ENCODE measurements at places on chromosomes 16 and 17.

DNA sequence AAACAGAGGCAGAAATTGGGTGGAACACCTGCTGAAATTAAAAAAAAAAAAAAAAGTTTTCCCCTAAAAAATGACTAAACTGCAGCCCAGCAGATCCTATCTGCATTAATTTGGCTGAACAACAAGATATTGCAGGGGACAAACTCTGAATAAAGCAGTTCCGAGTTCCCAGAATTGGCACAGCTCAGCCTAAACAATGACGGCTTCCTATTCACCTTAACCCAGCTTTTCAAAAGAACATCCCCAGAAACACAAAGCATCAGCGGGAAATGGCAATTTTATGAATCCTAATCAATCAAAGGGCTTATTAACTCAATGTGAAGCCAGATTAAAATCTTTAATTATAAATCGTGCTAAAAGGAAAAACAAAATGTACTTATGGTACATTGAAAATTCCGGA, 497.8 kb upstream of the ZFHX3 start:
- no peak for DNase-seq

DNA sequence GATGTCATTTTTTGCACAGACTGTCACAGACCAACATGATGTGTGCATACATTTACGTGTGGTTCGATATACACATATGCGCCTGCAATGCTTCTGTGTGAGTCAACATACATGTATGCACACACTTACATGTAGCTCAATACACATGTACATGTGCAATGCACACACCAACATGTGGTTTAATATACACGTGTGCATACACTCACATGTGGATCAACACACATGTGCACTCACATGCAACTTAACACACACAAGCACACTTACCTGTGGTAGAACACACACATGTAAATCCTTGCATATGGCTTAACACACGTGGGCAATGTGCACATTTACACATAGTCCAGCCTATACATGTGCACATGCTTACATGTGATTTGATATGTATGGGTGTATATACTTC, 97.5 kb downstream of the CYLD start:
- DNase-seq, result no peak

- no peak for DNase-seq
These were observed 198.7 kb downstream of the RBFOX3 start for GRCh38 chr17:79412110-79412509.

GRCh38 chr17:9729034-9729650, 62.2 kb downstream of the DHRS7C start:
- DNase-seq, result peak; percentile 69

DNA sequence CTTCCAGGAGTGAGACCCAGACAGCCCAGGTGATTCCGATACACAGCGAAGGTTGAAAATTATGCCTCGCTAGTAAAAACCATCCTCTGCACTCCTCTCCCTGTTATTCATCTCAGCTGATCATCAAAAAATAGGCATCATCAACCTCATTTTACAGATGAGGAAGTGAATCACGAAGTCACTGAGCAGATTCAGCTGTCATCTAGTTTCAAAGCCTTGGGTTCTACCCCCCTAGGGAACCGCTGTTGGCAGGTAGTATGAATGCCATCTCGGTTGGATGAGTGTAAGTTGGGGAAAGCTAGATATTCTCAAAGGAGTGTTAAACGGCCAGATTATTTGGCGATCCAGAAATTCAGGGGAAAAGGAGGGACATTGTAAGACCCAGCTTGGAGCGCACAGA, 2.0 kb downstream of the CRYM start:
- no peak for DNase-seq

DNA sequence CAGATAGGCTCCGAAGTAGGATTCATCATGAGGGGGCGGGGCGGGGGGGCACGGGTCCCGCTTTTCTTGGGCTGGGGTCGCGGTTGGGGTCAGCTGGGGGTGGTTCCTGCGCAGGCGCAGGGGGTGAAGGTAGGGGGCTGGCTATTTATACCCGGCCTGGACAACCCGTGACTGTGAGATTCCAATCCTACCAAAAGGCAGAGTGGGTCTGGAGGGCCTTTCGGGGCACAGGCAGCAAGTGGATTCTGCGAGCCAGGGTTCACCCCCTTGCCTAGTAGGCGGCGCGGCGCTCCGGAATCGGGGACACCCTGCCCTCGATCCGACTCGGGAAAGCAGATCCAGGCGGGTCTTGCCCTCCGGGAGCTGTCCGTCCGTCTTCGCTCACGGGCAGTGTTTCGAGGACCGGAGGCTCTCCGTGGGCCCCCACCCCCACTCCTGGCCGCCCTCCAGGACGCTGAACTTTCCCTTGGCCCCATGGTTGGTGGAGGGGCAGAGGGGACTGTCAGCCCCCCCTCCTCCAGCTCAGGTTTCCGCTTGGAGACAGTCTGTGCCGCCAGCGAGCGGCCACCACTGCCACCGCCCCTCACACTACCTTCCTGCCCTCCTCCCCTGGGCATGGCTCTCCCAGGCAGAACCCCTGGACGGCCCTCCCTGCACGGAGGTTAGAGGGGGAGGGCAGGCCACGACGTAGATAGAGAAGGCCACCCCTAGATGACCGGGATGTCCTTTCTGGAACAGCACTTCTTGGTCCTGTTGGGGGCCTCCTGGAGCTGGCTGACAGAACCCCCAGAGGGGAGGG, 634 bp downstream of the SLC2A4 start:
- no peak for DNase-seq

DNA sequence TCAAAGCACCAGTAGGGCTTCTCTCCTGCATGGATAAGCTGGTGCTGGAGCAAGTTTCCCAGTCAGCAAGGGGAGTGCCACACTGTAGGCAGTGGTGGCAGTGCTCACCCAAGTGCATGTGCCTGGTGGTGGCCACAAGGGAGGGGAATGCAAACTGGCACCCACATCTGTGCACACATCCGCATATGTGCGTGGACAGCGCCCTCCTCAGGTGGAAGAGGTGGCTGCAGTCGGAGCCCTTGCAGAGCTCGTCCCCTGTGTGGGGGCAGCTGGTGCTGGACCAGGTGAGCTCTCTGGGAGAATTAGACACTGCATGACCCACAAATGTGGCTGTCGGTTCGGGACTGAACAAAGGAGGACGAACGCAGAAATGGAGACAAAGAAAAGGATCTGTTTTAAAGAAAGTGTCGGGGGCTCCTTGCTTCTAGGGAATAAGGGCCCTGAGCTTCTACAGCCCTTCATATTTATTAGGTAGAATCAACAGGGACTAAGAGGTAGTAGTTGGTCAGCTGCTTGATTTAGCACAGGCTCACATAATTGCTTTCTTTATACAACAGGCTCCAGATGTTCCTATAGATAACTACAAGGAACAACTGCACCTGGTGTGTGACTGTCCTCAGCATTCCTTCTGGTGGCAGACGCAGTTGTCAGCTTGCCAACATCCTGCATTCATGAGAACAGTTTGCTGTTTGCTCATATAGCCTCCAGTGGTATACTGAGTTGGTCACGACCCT, 5.3 kb upstream of the ZNF689 start:
- DNase-seq, result peak; percentile 86

GRCh38 chr16:79215289-79215688, 385.2 kb downstream of the MAF start:
- DNase-seq, result no peak

DNA sequence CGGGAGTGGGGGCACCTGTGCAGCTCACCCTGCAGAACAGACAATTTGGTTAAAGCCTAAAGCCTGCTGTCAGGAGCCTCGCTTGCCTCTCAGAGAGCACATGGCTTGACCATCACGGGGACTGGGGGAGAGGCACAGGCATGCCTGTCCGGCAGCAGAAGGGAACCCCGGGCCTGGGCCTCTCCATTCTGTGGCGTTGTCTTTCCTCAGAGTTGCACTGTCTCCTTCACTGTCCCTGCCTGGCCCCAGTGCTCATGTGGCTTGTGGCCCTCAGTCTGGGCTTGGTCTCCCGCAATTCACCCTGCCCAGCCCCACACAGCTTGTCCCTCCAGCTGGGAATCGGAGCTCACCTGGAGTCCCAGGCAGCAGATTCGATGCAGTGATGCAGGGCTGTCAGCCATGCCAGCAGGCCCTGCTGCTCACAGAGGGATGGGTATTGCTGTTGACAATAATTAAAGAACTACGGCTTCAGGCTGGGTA, 189.9 kb downstream of the SEC14L1 start:
- DNase-seq, result no peak

GRCh38 chr17:72005332-72006163, 115.3 kb upstream of the SOX9 start:
- no peak for DNase-seq

- DNase-seq, result no peak
These were observed 9.2 kb downstream of the HERPUD1 start for GRCh38 chr16:56941092-56941491.

DNA sequence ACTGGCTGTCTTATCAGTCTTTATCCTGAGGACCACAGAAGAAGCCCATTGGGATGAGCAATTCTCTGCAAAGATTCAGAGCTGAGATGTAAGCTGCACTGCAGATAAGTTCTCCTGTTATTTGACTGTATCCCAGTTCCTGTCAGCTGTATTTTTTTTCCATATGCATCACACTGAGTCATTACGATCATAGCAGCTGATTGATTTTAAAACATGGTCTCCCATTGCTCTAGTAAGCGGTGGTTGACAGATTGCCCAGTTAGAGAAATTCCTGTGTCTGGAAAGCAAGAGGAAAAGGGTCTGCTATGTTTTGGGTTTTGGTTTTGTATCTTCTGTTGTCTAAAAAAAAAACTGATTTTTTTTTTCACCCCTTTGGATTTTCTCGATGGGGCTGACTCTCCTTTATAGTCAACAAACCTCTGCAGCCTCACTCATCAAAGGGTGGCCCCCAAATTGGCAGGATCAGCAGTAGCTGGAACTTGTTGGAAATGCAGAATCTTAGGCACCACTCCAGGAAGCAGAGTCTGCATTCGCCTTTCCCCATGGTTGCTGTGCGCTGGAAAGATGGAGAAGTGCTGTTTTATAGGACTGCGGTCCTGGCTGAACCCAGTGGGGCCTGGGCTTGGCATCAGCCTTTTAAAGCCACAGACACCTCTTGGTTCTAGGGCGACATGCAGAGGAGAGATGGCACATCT, 220.1 kb upstream of the MPHOSPH6 start:
- DNase-seq, result no peak

DNA sequence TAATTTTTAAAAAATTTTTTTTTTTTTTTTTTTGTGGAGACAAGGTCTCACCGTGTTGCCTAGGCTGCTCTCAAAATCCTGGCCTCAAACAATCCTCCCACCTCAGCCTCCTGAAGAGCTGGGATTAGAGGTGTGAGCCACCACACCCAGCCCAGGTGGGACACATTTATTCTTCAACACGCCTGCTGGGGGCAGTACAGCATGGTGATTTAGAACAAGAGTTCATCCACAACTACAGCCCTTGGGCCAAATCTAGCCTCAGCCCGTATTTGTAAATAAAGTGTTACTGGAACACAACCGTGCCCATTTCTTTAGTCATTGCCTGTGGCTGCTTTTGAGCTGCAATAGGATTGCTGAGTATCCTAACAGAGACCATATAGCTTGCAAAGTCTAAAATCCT, 92.8 kb downstream of the KATNIP start:
- DNase-seq, result peak; percentile 8

- DNase-seq, result no peak
These were observed 6.0 kb upstream of the CDC42EP4 start for GRCh38 chr17:73317513-73318426.

- no peak for DNase-seq
These were observed 942 bp downstream of the KRT23 start for GRCh38 chr17:40936437-40936971.

GRCh38 chr16:88591577-88592021, 21.4 kb downstream of the ZC3H18 start:
- DNase-seq, result peak; percentile 67

- no peak for DNase-seq
These were observed 481.9 kb downstream of the SOX9 start for GRCh38 chr17:72602517-72603419.

DNA sequence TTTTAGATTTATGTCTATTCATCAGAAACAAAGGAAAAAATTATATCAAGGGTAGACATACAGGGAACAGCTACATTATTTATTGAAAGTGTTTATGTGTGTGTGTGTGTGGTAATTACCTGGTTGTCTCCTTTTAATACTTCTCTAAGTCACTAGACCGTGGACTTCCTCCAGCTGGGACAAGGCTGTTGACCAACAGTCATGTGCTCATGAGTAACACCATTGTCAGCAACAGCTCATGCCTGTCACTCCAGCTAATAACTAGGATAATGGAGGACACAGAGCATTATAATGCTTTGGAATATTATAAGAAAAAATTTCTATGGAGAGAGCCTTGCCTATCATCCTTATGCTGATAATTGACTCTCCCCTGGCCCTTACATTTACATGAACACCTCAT, 125.3 kb upstream of the SALL1 start:
- no peak for DNase-seq

DNA sequence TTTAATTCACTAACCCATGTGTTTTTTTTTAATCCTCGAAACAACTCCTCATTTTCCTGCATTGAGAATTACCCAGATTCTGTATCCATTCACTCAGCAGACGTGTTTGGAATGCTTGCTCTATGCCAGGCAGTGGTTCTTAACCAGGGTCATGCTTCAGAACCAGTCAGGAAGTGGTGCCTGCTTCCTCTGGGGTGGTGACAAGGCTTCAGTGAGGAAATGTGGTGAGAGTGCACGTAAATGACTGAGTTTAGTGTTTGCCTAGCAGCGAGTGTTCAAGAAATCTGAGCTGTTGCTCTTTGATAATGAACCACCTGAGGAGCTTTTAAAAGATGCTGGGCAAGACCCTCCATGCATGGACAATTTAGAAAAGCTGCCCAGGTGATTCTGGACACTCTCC, 9.9 kb downstream of the ZFP90 start:
- no peak for DNase-seq

GRCh38 chr17:60602871-60603270, 2.9 kb downstream of the PPM1D start:
- no peak for DNase-seq

GRCh38 chr16:15854906-15855703, 1.7 kb downstream of the MYH11 start:
- no peak for DNase-seq

DNA sequence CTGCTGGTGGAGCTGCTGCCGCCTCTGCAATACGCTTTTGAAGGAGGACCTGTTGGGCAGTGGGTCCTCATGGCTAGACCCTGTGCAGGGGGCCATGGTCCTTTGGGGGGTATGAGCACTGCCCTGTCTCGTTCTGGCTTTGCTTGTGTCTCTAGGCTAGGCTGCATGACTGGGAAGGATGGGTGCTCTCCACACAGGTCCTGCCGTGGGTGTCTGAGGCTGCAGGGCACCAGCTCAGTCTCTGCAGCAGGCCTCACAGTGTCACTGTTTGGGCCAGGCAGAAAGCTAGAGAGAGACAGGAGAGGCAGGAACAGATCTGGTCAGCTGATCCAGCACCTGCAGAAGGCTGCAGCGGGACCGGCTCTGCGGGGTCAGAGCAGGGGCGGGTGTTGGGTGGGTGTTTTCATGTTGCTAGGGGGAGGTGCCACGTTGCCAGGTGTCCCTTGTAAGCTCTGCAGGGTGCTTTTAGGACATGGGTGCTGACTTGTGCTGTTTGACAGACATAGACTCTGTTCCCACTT, 111.4 kb downstream of the SNX29 start:
- no peak for DNase-seq
